ENCODE measurements at places on chromosomes 6 and 20. TPM values are rescaled to one million over a fixed set of nuclear protein-coding genes. Genes with fewer than 3 reads are reported as not detected.

DNA sequence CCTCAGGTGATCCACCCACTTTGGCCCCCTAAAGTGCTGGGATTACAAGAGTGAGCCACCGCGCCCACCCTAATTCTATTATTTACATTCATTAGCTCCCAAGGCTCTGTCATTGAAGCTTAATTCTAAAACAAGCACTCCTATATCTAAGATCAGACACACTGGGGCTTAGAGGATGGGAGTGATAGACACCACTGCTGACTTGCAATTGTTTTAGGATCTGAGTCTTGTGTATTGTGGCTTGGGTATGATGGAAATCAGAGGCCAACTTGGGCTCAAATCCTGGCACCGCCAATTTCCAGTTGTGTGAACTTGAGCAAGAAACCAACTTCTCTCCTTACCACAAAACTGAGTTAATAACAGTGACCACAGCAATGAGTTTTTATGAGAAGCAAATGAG is 34.7 kb downstream of the MTRES1 start:
- DNase-seq = no peak

OR2H1 gene
- total RNA-seq = not detected

TINAG gene
- not detected for total RNA-seq

- DNase-seq = no peak
Measured at GRCh38 chr6:104531646-104532045, 328.1 kb downstream of the HACE1 start.

GRCh38 chr6:151443911-151444621 is 7.9 kb downstream of the RMND1 start:
- no peak for DNase-seq

GRCh38 chr6:54525731-54526130 is 217.5 kb downstream of the TINAG start:
- no peak for DNase-seq

RAMACL gene
- total RNA-seq = 0.79 TPM

DNA sequence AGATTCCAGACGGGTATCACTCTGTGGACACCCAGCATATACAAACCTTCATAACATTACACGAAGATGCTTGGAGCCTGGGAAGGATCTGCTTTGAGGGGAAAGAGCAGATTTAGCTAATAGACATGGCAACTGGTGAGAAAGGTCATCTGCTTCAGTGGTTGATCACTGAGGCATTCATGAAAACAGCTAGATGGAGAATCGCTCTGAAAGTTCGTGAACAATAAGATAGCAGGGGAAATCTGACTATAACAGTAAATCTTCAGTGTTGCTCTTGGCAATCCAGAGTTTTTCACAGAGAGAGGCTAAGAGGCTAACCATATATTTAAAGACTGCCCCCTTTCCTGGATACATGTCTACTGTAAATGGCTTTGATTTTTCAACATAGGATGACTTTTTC is 245.3 kb downstream of the FARS2 start:
- DNase-seq = no peak

GRCh38 chr6:126461045-126461444 is 121.1 kb downstream of the CENPW start:
- no peak for DNase-seq

TULP1 gene
- 17.6 TPM for total RNA-seq

DNA sequence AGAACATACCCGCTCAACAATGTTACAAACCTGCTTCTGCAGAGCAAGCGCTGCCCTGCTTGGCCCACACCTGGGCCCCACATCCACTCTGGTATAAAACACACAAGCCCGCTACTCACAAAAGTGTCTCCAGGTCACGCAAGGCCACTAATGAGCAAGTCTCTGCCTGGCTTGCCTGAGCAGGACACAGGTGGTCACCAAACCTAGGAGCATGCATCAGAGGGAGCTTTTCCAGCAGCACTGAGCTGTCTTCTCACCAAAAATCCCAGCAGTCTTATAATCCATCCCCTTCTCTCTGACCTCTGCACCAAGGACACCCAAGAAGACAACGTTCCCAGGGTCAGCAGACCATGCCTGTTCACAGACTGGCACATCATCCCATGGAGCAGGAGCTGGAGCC is 100.8 kb downstream of the DLL1 start:
- peak; percentile 32 for DNase-seq

GRCh38 chr6:29479560-29479959 is 8.2 kb downstream of the MAS1L start:
- no peak for DNase-seq

DNA sequence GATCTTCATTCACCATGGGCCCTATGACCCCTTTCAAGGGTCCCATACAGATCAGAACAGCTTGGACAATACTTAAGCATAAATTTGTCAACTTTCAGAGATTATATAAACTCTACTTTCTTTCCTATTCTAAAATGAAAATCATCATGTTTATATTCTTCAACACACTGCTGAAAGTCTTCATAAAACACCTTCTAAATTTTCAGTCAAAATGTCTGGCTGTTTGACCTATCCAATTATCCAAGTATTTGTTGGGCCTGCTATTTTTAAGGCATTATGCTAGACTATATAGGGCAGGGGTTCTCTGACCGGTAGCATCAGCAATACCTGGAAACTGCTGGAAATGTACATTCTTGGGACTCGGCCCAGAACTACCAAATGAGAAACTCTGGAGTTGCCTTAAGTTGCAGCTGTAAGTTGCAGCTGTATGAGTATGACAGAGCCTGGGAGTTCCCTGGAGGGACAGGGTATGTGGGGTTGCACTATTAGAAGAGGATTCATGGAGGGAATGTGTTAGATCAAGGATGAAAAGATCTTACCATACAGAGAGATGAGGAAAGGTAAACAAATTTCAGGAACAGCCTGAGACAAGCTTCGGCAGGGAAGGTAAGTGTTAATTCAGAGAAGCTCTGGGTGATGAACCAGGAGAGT is 293.0 kb downstream of the ADGB start:
- no peak for DNase-seq

- DNase-seq = no peak
Measured at GRCh38 chr6:42970871-42971612, 7.9 kb downstream of the PEX6 start.

DNA sequence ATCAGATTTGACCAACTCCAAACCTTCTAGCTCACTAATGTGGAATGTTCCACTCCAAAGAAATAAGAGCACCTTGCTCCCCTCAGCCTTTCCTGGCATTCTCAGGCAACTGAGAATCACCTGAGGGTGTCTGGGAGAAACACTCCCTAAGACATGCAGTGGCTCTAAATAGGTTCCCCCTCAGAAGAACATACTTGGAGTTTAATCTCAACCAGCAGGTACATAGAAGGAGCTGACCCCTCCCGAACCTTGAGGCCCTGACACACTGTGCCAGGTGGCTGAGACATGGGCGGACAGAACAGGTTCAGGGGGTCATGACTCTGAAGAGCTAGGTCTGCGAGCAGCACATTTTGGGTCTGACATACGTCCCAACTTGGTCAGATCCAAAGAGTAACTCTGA is 107.6 kb upstream of the MAP3K4 start:
- DNase-seq = no peak

KCNK15 gene
- 0.20 TPM for total RNA-seq

- DNase-seq = no peak
Measured at GRCh38 chr20:51833326-51833725, 31.0 kb upstream of the SALL4 start.

- no peak for DNase-seq
Measured at GRCh38 chr6:6665555-6666243, 77.2 kb downstream of the LY86 start.

DNA sequence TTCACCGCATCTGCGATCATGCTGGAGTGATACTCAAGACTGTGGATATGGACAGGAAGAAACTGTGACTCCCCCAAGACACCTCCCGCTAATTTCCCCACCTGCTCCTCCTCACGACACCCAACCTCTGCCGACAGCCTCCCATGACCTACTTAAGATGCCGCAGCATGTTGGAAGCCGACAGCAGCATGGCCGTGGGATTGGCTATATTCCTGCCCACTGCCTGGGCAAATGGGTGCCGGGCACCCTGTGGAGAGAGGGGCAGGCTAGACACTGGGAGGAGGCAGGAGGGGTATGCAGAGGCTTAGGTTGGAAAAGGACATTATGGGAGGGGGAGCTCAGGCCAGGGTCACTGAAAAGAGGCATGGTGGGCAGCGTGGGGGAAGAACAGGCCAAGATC is 4.5 kb downstream of the IDH3B start:
- no peak for DNase-seq

DNA sequence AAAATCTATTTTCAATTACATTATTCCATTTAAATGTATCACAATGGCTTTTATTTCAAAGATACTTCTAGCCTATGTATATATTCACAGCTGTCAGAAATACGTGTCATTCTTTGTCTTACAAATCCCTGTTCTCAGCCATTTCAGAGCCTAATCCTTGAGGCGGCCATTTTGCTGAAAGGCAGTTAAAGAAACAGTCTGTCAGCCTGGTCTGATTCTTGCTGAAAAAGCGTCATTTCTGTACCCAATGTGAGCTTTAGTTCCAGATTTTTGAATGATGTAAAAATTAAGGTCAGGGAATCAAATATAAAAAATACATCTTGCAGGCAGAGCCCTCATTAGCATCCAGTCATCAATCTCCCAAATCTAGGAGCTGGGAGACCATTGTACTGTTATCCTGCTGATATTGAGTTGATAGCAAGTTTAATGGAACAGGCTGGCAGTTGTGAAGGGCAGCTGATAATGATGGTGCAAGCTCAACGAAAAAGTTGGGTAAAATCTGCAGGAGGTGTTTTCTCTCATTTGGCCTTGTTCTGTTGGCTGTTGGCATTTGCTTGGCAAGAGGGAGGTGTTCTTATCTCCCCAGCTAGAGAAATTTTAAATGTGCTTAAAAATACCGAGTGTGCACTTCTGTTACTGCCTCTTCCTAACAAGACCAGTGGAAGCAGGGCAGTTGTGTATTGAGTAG is 314.8 kb downstream of the SOX4 start:
- DNase-seq = no peak

NQO2 gene
- total RNA-seq = 17.3 TPM

DNA sequence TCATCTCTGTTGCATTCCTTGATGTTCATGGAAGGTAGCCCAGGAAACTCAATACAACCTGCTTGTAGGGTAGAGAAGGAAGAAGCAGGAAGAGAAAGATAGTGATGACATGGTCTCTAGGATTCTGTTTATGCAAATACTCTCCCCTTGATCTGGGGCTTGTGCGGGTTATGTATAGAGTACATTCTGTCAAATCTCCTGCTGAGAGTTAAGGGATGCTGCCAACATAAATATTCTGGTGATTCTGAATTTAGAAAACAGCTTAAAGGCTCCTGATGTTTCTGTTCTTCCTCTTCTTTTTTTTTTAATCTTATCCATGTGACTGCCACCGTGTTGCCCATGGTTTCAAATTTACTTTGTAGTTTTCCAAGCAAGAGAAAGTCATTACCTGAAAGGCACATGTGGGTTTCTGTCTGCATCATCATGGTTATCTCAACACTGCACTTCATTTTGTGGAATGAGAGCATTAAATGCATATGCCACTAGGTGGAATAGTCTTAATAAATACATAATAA is 150.6 kb downstream of the RPS12 start:
- no peak for DNase-seq

DNA sequence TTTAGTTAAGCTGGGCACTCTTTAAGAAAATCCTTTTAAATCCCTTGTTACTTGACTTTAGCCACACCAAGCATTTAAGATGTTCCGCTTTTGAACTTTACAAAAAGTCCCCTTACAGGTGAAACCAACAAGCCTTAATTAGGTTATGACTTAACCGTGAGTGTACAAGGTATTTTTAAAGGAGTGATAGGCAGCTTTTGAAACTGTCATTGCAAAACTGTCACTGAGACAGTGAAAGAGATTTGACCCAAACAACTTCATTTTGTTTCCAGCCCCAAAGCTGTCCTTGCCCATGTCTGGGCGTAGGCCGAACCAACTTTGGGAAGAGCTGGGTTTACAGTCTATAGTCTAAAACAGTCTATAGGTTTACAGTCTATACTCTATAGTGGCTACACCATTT is 305.4 kb downstream of the FARS2 start:
- no peak for DNase-seq

CALHM6 gene
- 2.4 TPM for total RNA-seq
